Activated CD4-positive, CD25-positive, alpha-beta regulatory T cell treated with anti-CD3 and anti-CD28 coated beads, Interleukin-2, amount 50 U/mL, for 16 hours (primary cell): ENCODE measurements at places on chromosomes 12 and 14.

- DNase-seq: no peak
Observed at GRCh38 chr12:27682534-27682933, 13.7 kb upstream of the REP15 start.

GRCh38 chr12:2970744-2971143, 11.5 kb downstream of the TEAD4 start:
- DNase-seq: no peak

GRCh38 chr12:47350062-47350408, 270.3 kb upstream of the AMIGO2 start:
- no peak for DNase-seq

GRCh38 chr14:29311983-29312382, 545.4 kb downstream of the FOXG1 start:
- no peak for DNase-seq

DNA sequence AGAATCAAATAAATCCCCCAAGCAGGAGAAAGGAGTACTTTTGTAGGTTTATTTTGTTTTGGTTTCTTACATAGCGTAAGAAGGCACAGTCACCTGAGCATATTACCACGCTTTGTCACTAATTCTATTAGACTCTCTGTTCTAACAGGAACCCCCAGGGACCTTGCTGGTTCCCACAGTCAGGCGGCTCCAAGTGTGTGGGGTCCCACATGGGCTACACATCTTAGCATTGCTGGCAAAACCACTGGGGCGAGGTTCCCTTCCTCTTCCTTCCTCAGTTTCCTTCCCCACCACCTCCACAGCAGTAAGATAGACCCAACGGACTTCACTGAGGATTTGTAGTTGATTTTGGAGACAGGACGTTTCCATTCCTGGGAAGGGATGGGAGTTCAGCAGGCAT, 49.1 kb downstream of the TMEM132C start:
- DNase-seq: no peak

DNA sequence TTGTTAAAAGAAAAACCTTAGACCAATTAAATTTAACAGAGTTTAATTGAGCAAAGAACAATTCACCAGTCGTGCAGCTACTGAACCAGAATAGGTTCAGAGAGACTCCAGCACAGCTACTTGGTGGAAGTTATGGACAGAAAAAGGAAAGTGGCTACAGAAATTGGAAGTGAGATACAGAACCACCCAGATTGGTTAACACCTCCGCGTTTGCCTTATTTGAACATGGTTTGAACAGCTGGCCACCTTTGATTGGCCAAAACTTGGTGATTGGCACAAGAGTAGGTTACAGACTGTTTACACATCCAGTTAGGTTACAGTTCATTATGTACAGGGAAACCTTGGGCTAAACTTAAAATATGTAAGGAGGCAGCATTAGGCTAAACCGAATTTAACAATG, 54.9 kb downstream of the SRGAP1 start:
- DNase-seq: no peak

GRCh38 chr12:62471734-62472133, 5.1 kb downstream of the MON2 start:
- no peak for DNase-seq

DNA sequence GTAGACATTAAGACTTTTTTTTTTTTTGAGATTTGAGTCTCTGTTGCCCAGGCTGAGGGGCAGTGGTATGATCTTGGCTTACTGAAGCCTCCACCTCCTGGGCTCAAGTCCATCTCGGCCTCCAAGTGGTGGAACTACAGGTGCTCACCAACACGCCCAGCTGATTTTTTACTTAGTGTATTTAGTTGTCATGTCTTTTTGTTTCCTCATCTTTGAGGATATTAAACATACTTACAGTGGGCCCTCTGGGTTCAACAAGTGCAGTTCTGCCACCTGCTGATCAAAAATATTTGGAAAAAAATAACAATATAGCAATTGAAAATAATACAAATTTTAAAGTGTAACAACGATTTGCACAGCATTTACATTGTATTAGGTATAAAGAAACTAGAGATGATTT, 4.4 kb upstream of the B4GALNT1 start:
- DNase-seq: no peak

DNA sequence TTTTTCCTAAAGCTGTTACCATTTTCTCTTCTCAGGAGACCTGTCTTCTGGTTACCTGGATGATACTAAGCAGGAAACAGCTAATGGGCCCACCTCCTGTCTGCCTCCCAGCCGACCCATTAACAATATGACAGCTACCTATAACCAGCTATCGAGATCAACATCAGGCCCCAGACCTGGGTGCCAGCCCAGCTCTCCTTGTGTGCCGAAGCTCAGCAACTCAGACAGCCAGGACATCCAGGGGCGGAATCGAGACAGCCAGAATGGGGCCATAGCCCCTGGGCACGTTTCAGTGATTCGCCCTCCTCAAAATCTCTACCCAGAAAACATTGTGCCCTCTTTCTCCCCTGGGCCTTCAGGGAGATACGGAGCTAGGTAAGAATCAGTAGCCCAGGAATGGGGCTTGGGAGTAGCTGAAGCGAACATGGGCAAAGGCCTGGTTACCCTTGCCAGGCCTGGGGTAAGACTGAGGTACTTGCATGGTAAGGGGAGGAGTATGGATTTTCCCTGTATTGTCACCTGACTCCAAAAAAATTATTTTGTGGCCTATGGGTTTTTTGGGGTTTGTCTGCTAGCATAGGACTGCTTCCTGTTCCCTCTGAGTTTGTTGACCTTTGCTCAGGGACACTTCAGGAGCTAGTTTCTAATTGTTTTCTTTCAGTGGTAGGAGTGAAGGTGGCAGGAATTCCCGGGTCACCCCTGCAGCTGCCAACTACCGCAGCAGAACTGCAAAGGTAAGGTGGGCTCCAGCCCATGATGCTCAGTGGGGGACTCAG, 26.6 kb downstream of the TRAFD1 start:
- no peak for DNase-seq

DNA sequence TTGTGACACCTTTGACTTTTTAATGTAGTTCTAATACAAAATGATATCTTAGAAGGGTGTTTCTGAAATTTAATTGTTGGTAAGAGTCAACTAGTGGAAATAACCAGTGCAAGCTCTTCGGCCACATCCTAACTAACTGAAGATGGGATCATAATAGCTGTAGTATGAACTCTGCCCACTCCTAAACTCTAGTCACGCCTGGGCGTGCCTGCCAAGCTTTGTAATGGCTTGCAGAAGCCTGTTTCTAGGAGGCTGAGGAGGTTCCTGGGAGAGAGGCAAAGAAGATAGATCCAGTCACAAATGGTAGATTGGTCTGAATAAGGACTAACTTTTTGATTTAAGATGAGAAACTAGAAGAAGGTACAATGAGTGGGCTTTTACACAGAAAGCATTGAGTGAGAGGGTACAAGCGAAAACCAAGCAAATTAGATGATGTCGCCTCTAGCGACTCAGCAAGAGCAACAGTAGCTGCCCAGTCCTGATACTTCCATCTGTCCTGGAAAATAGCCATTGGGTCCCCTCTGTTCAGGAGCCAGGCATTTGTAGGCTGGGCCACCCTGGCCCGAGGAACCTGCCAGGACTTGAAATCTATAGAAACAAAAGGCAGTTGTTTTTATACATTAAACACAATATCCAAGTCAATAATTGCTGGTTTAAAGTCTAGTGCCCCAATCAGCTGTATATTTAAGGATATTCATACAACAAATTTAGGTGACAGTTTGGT, 148.8 kb downstream of the SLC38A4 start:
- DNase-seq: no peak

GRCh38 chr12:3263282-3263681, 186.1 kb downstream of the TSPAN9 start:
- DNase-seq: no peak

GRCh38 chr12:106985479-106985878, 1.5 kb downstream of the MTERF2 start:
- DNase-seq: no peak

DNA sequence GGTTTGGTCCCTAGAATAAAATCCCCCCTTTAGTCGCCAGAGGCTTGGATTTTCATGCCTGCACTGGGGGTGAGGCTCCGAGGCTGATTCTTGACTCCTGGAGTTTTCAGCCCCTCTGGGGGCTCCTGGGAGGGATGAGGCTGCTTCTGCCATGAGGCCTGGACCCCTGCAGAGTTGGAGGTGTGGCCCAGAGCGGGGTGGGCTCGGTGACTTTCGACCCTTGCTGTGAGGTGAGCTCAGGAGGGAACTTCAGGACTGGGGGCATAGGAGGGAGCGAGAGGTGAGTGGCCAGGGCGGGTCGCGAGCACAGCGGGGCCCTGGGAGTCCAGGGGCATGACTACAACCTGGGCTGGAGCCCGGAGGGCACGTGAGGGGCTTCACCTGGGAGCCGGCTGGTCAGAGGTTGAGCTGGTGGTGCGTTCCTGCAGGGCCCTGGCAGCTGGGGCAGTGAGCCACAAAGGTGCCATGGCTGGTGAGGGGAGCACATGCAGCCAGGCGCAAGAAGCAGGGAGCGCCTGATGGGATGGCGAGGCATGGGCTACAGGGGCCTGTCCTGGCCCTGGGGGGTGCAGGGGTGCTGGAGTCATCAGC, 168.2 kb downstream of the KIF26A start:
- no peak for DNase-seq

GRCh38 chr12:58435647-58436046, 484.7 kb downstream of the LRIG3 start:
- no peak for DNase-seq

- DNase-seq: peak; percentile 52
Observed at GRCh38 chr12:57899010-57899662, 42.2 kb upstream of the ATP23 start.

- DNase-seq: no peak
Observed at GRCh38 chr14:50023671-50024490, 92.5 kb downstream of the VCPKMT start.

DNA sequence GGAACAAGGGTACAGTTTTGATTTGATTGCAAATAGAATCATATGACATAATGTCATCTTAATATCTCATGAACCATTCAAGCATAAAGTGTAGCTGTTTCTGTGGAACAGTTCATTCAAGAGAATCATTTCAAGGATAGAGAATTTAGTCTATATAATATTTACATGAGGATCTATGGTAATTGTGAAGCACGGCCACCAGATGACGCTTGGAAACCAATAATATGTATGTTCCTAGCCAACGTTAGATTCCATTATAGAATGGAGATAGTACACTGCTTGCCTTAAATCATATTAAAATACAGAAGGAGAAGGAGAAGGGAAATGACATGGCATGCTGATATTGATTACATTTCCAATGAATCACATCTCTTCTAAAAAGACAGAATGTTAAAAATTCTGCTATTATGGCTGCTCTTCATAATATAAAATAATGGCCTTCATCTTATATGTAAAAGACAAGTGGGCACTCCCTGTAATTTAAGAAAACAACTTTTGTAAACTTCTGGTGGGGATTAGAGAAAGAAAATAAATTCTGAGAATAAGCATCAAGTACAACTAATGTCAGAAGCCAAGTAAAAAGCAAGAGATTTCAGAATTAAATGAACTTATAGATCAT, 351.0 kb downstream of the NAV3 start:
- DNase-seq: no peak

GRCh38 chr12:121005346-121005815, 10.9 kb downstream of the C12orf43 start:
- no peak for DNase-seq

DNA sequence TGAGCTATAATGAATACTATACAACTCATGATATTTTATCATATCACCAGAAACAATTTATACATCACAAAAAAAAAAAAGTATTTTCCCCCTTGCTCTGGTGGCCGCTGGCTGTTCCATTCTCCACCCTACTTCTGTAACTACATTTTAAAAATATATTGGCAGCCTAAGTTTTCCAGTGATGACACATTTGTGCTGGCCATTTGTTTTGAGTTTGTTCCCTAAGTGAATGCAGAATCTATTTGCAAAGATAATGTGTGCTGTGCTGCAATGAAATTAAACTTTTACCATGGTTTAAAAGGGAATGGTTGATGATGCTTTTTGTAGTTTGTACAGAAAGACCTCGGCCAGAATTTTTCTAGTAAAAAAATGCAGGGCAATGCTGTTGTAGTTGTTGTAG, 1092.8 kb downstream of the TMTC2 start:
- no peak for DNase-seq

- DNase-seq: no peak
Observed at GRCh38 chr12:75816897-75817296, 214.7 kb downstream of the PHLDA1 start.

DNA sequence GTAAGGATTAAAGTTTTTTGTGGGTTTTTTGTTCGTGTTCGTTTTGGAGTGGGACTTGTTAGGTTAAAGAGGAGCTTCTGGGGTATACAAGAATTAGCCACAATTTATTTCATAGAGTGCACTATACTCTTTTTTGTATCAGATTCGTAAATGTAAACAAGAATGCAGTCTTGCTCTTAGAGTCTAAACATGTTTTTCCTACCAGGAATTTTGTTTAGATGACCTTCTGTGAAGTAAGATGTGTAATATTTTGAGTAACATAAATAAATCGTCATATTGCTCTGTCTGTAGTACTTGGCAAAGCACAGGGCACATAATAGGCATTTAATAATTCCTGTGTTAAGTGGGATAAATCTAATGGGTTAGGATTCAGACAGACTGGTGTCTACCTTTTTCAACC, 9.6 kb downstream of the CNOT2 start:
- DNase-seq: no peak

- no peak for DNase-seq
Observed at GRCh38 chr12:53476769-53477209, 22.5 kb downstream of the MAP3K12 start.

DNA sequence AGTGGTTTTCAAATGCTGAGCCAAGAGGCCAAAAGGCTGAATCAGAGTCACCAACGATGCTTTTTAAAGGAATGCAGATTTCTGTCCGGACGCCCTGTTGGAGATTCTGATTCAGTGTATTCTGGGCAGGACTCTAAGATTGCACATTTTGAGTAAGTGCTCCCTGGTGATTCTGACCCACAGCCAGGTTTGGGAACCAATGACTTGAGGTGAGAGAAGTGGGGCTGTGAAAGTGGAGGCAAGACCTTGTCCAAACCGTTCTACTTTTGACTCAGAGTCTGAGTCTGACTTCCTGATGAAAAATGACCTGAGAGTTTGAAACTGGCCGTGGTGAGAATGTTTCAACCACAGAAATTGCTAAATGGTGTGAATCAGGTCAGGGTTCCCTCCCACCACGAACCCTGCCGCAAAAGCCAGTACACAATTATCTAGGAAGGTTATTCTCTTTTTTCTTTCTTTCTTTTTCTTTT, 90.2 kb downstream of the NTN4 start:
- no peak for DNase-seq

DNA sequence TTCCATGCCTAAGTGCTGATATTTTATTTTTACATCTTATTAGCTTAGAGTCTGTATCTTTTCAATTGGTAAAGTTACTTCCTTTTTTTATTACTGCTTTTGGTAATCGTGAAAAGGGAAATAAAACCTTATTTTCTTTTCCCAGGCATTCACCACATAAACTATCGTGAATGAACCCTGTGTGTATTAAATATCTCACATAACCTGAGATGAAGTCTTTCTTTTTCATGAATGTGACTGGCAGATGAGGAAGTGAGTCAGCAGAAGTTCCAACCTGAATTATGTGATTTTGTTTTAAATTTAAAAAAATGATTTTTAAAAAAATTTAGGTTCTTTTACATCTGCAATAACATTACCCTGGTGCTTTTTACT, 26.0 kb downstream of the MYBPC1 start:
- no peak for DNase-seq

- no peak for DNase-seq
Observed at GRCh38 chr12:5577741-5578140, 145.8 kb downstream of the NTF3 start.
